ENCODE measurements at places on chromosomes 2 and 18. TPM values are rescaled to one million over a fixed set of nuclear protein-coding genes. Genes with fewer than 3 reads are reported as not detected.

GRCh38 chr18:54750350-54750749 is 77.9 kb upstream of the RAB27B start:
- DNase-seq, result peak; percentile 32

- no peak for DNase-seq
Measured at GRCh38 chr2:106176446-106177099, 17.5 kb downstream of the UXS1 start.

DSG4 gene
- not detected for total RNA-seq

VRK2 gene
- 22.0 TPM for total RNA-seq

DNA sequence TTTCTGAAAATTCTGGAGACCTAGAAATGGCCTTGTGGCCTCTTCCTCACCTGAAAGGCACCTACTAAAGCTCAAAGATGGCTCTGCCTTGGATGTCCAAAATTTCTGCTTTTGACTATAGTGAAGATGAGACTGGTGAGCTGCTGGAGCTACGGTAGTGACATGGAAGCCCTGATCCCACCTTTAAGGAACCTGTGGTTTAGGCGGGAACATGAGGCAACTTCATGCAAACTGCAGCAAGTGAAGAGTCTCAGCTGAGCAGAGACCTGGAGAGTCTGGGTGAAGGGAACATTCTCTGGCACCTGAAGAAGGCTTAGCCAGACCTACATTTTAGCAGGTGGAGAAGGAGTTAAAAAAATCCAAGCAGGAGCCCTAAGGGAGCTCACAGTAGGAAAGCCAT is 40.0 kb downstream of the GORASP2 start:
- no peak for DNase-seq

GRCh38 chr2:141079231-141079630 is 1051.6 kb downstream of the LRP1B start:
- no peak for DNase-seq

SMAD2 gene
- 98.2 TPM for total RNA-seq

- no peak for DNase-seq
Measured at GRCh38 chr2:230068651-230069055, at the start of gene SLC16A14. SLC16A14 (minus strand) TSS chr2:230068924; CDS start chr2:230059352, 9,572 bp downstream.

- no peak for DNase-seq
Measured at GRCh38 chr18:261398-262073, 6.3 kb downstream of the THOC1 start.

TLX2 gene
- total RNA-seq, result not detected

DNA sequence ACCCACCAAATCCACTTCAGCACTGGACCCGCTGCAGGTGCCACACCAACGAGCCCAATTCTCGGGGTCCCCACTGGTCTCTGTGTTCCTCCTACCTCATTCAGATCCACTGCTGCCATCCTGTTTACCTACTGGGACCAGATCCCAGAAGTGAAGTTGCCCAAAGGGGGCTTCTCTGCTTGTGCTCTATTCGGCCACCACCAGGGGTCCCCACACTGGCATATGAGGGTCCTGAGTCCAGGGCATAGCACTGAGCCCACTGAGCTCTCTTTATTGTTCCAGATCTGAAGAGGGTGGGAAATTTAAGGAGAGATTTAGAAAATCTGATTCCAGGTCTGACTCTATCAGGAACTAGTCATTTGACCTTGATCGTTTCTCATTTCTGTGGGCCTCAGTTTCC is 2.4 kb downstream of the GPR45 start:
- DNase-seq, result no peak

GKN1 gene
- total RNA-seq, result not detected

DNA sequence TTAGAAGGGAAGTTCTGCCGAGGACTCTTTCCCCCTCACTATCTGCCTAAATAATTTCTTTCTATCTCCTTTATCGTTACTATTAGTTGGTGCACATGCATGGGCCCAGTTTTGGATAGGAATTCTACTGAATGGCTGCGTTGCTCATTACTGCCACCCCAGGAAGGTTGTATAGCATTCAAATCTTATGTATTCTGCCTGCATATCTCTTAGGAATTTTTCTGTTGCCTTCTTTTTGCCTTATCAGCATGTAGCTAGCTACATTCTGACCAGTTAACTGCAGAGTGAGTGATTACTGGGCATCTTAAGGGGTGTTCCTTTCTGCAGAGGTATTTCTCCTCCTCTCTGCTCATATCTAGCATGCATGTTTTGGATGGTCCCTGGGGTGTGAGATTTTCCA is 239.6 kb downstream of the TDRD15 start:
- no peak for DNase-seq

UBXN4 gene
- 67.9 TPM for total RNA-seq

NT5C1B gene
- total RNA-seq, result not detected

ANKRD30BL gene
- 0.14 TPM for total RNA-seq

DNA sequence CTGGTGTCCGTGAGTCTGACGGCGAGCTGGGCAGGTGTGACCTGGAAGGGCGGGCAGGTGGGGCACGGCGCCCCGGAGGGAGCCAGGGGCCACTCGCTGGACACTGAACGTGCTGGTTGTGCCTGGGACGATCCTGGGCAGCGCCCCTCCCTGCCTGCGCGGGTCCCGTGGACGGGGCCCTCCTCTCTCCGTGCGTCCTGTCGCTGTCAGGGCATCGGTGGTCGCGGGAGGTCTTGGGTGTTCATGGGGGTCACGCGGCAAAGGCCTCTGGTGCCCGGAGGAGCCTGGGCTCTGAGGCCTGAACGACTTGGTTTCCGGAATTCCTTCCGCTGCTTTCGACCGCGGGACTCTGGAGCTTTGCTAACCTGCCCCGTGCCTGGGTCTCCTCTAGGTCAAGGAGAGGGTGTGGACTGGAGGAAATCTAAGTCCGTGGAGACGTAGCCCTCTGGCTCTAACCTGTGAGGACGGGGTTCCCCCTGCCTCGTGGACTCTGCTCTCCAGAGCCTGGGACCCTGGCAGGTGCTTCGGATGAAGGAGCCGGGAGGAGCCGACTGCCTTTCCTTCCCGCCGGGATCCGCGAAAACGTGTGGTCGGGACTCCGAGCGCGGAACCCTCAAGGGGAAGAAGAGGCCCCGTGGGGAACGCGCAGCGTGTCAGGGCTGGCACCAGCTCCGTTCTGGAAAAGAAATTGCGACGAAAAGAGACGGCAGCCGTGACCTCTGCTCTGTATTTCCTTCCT is 14.7 kb downstream of the SOX11 start:
- no peak for DNase-seq

HMSD gene
- total RNA-seq, result not detected

DNA sequence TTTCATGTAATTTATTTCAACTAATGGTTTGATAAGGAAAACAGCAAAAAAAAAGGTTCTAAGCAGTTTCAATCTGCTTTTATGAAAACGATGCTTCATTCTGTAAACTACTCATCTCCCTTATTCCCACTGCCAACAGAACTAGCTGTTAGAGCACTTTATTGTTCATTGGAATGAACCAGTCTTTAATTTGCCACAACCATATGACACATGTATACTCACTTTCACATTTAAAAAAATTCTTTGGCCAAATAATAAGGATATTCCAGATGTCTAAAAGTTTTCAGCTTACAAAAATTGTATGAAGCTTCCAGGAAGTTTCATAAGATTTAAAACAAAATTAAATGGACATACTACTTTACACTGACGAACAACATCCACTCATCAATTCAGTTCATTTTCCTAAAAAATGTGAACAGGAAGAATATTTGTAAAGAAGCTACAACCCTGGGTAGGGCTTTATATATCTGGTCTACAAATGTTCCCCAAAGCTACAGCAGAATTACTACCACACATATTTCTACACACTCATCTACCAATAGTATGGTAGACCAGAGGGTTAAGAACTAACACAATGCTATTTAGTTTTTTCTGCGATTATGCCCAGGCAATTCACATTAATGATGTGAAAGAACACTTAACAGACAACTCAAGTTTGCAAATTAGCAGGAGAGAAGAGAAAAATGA is 37.7 kb downstream of the ZNF521 start:
- DNase-seq, result no peak

DNA sequence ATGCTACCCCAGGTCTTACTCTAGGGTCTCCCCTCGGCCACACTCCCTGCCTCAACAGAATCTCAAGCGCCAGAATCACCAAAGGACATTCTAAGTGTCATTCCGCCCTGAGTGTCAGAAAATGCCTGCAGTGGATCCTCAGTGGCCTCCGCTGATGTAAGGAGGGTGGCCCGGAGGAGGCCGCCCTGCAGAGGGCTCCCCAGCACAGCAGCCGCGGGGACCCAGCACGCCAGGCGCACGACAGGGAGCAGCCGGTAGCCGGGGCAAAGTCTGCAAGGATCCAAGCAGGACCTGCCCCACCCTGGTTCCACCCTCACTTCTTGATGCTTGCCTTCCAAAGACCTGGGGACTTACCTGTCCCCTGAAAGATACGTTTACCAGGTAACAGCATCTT is 54.2 kb upstream of the ID2 start:
- no peak for DNase-seq

DNA sequence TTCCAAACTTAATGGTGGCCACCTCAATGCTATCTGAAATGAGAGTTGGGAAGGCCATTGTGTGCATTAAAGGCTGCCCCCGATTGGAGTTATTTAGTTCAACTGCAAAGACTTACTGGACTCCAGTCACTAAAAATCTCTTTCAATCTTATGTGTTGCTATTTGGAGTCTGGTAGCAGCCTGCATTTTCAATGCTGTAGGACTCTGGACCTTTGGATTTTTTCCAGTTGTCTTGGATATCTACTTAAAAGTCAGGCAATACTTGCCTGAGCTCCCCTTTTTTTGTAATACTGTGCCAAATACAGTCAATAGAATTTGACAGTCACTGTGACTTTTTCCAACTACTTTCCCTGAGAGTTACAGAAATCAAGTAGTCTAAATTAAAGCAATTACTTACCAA is 281.9 kb downstream of the TRIB2 start:
- no peak for DNase-seq

DNA sequence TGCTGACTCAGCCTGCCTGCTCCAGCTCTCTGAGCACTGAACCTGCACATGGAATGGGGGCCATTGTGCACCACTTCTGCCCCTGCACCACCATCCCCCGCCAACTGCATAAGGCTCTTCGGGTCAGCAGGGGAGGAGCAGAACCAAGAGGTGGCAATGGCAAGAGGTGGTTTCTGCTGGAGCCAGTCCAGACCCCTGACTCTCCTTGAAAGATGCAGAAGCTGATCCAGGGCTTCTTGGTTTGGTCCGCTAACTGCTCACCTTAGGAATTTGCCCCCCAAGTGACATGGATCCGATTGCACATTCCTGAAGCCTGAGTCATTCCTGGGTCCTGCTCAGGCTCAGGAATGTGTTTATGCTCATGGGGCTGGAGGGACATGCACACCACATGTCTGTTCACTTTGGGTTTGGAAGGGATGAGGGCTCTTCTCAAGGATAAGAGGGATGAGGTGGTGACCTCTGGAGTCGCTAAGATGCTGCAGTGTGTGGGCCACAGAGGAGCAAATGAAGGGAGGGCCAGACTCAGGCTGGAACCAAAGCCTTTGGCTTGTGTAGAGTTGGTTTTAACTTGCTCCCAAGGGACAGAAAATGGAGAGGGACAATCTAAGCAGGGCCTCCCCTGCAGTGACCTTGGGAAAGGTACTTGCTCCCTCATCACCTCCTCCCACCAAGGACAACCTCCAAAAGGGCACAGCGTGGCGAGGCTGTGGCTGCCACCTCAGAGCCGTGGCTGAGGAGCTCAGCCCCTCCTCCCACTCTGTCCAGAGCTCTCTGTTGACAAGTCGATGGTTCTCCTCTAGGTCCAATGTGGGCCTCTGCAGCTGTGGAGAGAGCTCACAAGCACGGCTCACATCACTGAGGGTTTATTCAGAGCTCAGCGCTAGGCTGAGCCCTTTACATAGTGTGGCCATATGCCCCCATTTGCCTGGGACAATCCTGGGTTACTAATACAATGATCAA is 66.2 kb downstream of the HS1BP3 start:
- peak; percentile 97 for DNase-seq

ZNG1B gene
- 19.9 TPM for total RNA-seq

ZNF512 gene
- total RNA-seq, result 55.9 TPM

GRCh38 chr2:239264838-239265651 is 135.8 kb downstream of the HDAC4 start:
- DNase-seq, result no peak

- DNase-seq, result no peak
Measured at GRCh38 chr18:45173799-45174519, 441.3 kb upstream of the SLC14A2 start.

- no peak for DNase-seq
Measured at GRCh38 chr18:45786941-45787340, 38.5 kb upstream of the SIGLEC15 start.

DNA sequence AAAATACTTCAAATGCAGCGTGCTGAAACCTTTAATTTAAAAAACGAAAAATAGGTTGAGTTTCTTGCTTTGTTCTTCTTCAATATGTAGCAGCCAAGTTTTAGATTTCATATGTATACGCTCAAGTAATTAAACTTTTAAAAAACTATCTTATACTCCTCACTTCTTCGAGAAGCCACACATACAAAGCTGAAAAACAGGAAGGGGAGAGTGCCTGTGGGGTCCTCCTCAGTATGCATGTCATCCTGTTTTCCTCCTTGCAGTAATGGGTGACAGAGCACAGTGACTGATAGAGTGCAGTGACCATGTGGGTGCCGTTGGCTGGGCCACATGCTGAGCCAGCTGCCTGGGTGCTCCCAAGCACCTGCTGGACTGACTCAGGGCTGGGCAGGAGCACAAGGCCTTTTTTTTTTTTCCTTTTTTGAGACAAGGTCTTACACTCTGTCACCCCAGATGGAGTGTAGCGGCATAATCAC is 33.3 kb downstream of the UXS1 start:
- no peak for DNase-seq

DNA sequence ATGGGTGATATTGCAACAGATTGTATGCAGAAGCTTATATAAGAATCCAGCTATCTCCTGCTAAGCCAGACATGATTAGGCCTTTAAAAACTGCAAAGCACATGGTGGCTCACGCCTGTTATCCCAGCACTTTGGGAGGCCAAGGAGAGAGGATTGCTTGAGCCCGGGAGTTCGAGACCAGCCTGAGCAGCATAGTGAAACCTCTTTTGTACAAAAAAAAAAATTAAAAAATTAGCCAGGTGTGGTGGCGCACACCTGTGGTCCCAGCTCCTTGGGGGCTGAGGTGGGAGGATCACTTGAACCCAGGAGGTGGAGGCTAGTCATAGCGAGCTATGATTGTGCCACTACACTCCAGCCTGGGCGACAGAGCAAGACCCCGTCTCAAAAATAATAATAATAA is 204.6 kb downstream of the TNS1 start:
- DNase-seq, result no peak

MYL12B gene
- 535 TPM for total RNA-seq

DNA sequence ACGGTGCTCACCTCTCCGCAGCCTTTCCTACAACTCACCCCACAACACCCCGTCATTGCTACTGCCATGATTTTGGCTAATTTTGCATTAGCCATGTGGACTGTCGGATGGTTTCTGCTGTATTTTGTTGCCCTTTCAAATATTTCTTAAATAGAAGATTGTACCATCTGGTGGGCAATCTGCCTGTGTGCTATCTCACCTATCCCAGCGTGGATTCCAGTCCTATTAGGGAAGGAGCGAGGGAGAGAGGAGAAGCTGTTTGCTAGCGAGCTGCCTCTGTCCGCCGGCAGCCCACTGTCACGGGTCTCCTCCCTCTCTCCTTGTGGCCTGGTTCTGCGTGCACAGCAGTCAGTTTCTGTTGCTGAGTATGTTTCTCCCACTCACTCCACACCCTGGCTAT is 336.2 kb downstream of the TXNL1 start:
- DNase-seq, result no peak

ICOS gene
- not detected for total RNA-seq

SGPP2 gene
- 29.1 TPM for total RNA-seq

Data from kidney epithelial cell (primary cell).